ENCODE measurements at places on chromosomes 5 and 9.
A peak's percentile ranks its signal among the peaks of the same experiment; 100 is the strongest.

- no peak for DNase-seq
Measured at GRCh38 chr5:41402845-41403244, 107.6 kb downstream of the PLCXD3 start.

DNA sequence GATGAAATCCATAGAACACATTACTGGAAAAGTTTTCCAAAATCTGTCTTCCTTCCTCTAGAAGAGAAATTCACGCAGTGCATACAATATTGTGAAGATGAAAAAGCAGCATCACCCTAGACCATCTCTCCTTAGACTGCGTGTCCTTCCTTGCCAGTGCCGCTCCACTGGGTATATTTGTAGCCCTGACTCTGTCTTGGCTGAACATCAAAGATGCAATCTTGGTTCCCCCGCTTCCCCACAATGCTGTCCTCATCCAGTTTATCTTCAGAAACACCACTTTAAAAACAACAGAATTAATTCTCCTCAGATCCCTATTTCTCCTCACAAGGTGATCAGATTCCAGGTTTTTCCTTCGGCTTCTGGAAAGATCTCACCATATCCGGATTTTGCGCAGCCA is 53.9 kb downstream of the ROR2 start:
- DNase-seq: no peak

DNA sequence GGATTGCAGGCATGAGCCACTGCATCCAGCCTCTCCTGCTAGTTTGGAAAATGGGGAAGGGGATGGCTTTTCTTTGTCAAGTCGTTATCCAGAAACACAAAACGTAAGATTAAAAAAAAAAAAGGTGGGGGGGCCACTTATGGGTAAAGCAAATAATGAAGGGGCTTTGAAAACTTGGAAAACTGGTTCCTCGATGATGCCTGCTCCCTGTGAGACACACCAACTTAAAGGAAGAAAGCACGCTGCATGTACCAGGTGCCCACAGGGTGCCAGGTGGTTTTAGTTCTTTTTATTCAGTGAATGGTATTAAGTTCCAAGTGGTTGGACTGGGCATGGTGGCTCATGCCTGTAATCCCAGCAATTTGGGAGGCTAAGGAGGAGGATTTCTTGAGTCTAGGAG is 170.1 kb downstream of the GOLPH3 start:
- DNase-seq: no peak

DNA sequence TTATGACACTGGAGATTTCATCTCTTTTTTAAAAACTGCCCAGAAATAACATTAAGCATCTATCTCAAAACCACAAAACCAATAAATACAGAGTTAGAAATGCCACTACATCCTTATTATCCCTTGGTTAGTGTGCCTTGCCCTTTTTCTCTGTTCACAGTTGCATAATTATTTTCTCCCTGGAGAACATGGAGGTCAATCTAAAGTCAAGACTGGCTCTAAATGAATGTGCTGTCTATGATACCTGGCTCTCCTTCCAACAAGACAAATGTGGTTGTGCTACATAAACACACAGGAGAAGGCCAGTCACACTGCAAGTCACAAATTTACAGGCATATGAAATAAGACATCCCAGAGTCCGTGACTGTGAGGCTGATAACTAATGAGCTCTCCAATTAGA is 2.8 kb downstream of the FBN2 start:
- DNase-seq: no peak

DNA sequence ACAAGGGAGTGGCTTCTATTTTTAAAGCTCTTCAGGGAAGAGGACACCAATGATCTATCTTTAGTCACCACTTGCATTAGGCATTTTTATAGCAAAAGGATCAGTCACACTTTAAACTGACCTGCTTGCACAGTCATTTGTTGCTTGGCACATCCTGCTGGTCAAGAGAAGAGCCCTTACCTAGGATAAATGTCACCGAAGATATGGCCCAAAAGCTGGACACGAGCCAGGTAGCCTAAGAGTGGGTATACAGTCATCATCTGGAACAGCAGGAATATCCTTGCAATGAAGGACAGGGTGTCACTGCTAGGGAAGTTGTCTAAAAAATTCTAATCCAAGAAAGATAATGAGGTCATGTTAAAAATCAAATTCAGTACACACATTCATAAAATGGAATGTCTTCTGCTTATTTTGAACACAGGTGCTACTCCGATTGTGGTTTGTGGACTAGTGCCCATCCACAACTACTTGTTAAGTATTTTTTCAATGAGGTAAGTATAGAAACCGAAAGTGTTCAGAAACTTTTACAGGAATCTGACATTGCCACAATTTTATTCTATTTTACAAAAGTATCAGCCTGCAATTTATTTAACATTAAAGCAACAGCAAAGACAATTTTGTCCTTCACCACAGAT is 78.4 kb downstream of the SLC38A9 start:
- no peak for DNase-seq

- no peak for DNase-seq
Measured at GRCh38 chr9:136806067-136806466, 1.7 kb upstream of the RABL6 start.

GRCh38 chr9:95507464-95508241 is 9.1 kb downstream of the PTCH1 start:
- peak; percentile 19 for DNase-seq

DNA sequence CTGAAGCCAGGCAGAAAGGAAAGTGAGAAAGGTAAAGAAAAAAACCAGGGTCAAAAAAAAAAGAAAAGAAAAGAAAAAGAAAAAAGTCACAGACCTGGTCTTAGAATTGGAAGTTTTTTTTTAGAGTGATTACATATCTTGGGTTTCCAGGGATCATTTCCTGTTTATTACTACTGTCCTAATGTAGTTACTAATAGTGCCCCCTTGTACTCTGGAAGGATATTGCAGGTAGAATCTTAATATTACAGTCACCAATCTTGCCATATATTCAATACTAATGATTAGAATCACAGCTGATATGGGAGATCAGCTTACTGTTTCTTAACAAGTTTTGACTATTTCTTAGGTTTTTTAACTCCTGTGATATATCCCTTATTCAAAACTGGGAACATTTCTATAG is 543.2 kb upstream of the CDH6 start:
- no peak for DNase-seq

DNA sequence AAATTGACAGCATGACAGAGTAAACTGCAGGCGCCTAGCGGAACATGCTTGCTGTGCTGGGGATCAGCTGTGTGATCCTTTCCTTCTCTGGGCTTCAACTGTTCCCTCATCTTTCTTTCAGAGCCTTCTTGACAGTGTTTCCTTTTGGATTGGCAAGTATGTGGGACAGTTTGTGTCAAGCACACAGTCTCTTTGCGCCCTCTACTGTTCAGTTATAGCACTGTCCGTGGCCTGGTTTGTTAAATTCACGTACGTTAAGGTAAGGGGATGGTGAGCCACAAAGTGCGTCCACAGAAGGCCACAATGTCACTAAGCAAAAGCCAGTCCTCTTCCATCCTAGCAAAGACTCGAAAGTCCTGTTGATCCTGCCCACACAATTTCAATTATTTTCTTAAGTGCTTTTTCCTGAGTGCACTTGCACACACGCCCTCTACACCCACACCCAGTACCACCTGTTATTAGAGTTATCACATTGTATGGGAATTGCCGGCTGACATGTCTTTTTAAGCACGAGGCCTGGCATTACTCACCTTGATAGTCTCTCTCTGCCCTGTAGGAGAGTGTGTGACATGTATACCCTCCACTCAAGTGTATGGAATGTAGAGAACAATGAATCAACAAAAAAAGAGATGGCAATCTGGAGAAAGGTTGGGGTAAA is 22.5 kb upstream of the PTPN3 start:
- DNase-seq: peak; percentile 76

GRCh38 chr5:145982572-145983318 is 46.4 kb downstream of the SH3RF2 start:
- DNase-seq: no peak

GRCh38 chr5:79225026-79225425 is 10.9 kb upstream of the JMY start:
- peak; percentile 50 for DNase-seq

DNA sequence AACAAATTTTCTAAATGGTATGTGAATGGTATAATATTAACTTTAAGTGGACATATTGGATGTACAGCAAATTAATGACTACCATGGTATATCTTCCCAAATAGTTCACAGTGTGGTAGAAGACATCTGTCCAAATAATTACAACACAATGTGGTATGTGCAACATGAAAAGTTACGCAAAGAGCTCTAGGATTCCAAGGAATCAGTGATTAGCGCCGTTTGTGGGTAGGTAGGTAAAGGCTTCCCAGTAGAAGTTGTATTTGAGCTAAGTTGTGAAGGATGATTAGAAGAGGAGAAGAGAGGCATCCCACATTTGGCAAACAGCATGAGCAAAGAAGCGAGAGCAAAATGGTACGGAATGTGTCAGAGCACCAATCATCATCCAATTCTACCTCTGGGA is 14.3 kb upstream of the KLF9 start:
- no peak for DNase-seq

DNA sequence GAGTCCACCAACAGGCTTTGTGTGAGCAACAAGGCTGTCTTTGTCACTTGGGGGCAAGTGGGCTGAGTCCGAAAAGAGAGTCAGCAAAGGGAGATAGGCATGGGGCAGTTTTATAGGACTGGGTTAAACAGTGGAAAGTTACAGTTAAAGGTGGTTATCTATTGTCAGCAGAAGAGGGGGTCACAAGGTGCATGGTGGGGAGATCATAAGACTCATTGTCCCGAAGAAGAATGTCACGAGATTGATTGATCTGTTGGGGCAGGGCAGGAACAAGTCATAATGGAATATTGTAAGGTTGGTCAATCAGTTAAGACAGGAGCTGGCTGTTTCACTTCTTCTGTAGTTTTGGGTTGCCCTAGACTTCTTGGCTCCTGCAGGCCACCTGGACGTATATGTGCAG is 7.6 kb upstream of the HMGCS1 start:
- DNase-seq: no peak

- DNase-seq: peak; percentile 21
Measured at GRCh38 chr9:35606138-35606504, 1.1 kb downstream of the TESK1 start.
